Activated naive CD8-positive, alpha-beta T cell treated with anti-CD3 and anti-CD28 coated beads for 36 hours (primary cell): ENCODE measurements at places on chromosomes 7 and 10. TPM values are rescaled to one million over a fixed set of nuclear protein-coding genes. Genes with fewer than 3 reads are reported as not detected.

DNA sequence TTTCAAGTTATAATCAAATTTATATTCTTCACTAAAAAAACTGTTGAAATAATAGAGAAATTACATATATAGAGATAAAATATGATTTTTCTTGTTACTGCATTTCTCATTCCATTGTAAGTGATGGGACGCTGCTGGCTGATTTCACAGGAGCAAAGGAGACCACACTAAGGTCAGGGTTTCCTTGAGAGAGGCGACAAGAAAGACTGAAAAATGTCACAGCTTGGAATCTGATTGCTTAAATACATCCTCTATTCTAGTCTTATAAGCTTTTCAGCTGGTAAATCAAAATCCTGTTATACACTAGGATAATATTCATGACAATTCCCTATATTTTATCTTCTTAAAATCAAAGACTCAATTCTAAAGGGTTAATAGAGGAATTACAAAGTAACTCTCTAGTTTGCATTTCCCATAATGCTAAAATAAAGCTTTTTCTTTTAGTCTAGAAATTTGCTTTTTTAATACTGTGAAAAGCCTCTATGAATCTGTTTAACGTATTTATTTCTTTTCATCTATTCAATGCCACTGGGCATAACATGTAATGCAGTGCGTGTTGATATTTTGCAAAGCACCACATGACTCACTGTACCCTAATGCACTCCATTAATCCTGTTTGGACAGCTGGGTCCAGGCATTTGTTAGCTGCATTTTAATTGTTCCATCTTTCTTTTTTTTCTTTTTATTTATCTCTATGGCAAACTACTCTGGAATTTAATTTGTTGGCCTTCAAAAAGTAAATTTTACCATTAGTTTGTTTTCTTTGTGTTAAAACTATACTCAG is 81.7 kb downstream of the RNF32 start:
- DNase-seq: no peak

GRCh38 chr7:99829524-99830160 is 1.8 kb downstream of the CYP3A43 start:
- DNase-seq: no peak

The HOXA3 gene
- total RNA-seq: not detected

DNA sequence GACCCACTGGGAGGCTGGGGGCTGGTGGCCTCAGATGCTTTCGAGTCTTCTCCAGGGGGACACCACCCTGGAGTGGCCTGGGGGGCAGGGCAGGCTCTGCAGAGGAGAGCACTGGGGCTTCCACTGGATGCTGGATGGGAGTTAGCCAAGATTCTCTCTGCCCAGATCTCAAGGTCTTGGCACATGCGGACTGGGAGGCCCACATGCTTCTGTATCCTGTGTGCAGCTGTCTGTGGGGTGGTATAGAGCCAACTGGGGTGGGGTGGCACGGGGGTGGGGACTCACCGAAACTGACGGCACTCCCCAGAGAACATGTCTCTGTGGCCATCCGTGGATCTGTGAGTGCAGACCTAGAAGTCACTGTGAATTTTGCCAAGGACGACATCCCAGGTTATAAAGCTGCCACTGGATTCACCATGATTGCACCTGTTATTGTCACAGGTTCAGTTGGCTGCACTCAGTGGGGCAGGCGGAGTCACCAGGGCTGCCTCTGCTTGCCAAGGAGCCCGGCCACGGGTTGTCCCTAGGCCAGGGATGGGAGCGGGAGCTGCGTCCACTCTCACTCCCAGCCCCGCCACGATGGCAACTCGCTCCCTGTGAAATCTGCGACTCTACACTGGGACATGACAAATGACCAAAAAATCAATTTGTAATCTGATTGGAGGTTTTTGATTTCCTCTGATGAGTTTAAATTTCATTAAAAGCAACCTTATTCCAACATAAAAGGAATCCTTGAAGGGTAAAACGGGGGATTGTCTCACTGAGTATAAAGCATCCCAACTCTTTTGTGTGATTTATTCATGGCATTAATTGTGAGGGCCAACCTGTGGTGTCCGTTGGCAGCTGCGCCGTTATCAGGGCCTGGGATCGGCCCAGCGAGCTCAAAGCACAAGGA is 131.3 kb downstream of the EBF3 start:
- no peak for DNase-seq
